ENCODE measurements at places on chromosomes 12 and 14. TPM values are rescaled to one million over a fixed set of nuclear protein-coding genes. Genes with fewer than 3 reads are reported as not detected.

The OASL gene
- 0.36 TPM for total RNA-seq

The DLK1 gene
- 67.0 TPM for total RNA-seq

DNA sequence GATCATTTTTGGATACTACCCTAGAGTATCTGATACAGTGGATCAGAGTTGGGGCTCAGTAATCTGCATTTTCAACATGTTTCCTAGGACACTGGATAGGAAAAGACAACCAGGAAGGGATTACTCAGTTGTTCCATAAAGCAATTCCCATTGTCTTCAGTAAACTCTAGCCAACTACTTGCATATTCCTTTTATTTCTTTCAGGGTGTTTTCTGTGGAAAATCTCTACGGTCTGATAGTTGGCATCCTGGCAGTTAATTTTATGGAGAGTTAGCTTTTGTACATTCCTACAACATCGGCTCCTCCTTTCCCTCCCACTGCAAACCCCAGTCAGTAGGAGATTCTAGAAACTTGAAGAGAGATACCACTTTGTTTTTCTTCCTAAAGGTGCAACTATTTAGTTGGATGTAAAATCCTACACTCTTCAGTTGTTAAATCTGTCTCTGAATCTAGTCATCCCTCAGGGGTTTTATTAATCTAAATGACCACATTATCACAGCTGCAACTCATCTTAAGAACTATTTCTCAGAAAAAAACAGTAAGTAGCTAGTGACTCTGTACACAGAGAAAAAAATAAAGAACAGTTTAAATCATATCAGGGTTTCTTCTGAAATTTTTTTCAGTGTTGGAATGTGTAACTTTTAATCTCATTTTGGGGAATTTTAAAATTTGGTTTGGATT, 103.9 kb downstream of the PDE3A start:
- H3K27me3 ChIP-seq: no peaks in the 10 kb centered on the region
- no peak overlapping the region for H3K4me3 ChIP-seq
- DNase-seq: no peak
- H3K36me3 ChIP-seq: no peaks in the 10 kb centered on the region

GRCh38 chr12:107906707-107907106, 132.2 kb downstream of the ASCL4 start:
- no peaks in the 10 kb centered on the region for H3K27me3 ChIP-seq
- no peaks in the 10 kb centered on the region for H3K4me1 ChIP-seq
- H3K36me3 ChIP-seq: no peaks in the 10 kb centered on the region
- no peak overlapping the region for H3K27ac ChIP-seq
- no peak for DNase-seq

Measured in ovary (tissue), 10 donors.